Karpas-422 (cell line): ENCODE measurements at places on chromosomes 6 and 20. TPM values are rescaled to one million over a fixed set of nuclear protein-coding genes. Genes with fewer than 3 reads are reported as not detected.

- DNase-seq, result no peak
Observed at GRCh38 chr6:21912151-21912832, 318.7 kb downstream of the SOX4 start.

OLIG3 gene
- total RNA-seq, result not detected in 2 replicates

GRCh38 chr20:944774-945410 lies 28.8 kb upstream of the ANGPT4 start:
- no peak for DNase-seq

- no peak for DNase-seq
Observed at GRCh38 chr6:128659878-128660622, 139.7 kb upstream of the PTPRK start.

DNA sequence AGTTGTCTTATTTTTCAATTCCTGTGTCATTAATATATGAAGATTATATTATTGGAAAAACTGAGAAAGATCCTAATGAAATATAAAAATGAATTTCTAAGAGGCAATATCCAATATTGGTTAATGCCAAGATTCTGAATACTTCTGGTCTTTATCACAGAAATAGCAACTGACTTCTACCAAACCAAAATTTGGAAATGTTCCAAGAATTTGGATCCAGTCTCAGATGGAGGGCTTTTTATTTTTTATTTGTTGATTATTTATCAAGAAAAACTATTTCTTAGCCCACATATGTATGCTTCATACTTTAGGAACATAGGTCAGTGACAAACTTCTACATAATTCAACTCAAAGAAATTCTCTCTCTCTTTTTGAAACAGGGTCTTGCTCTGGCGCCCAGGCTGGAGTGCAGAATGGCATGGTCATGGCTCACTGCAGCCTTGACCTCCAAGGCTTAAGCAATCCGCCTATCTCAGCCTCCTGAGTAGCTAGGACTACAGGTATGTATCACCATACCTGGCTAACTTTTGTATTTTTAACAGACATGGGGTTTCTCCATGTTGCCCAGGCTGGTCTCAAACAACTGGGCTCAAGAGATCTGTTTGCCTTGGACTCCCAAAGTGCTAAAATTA lies 13.1 kb downstream of the NUP43 start:
- DNase-seq, result no peak

GTSF1L gene
- not detected in 2 replicates for total RNA-seq

DNA sequence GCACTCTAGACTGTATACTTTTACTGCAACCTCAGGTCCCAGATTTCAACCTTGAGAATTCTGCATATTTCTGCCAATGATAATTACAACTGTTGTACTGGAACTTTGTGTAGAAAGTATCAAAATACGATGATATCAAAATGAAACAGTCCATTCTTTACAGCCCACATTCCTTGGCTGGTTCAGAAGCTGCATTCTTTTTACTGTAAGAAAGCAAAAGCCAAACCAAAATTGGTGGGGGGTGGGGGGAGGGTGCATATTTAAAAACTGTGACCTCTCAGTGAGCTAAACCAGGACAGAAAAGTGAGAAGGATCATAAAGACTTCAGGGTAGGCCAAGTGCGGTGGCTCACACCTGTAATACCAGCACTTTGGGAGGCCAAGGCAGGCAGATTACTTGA lies 41.8 kb upstream of the UBR2 start:
- no peak for DNase-seq

RGS17 gene
- total RNA-seq, result 0.04 TPM in 1 of 2 replicates, not detected in the other

MUC21 gene
- total RNA-seq, result not detected in 2 replicates

DNA sequence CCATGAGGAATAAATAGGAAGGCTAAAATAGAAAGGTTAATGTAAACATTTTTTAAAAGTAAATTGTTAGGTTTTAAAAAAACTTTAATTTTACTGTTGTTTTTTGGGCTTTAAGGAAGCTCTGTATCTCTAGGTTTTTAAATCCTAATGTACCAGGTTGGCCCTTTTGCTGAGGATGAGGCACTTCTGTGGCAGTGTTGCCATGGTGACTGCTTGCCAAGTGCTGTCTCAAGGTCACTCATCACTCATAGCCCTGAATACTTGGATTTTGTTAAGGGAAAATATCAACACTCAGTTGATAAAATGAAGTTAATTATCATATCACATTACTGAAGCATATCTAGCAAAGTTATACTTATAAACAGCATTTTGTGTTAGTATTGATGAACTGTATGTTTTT lies 50.2 kb downstream of the NCOA3 start:
- DNase-seq, result peak; percentile 58

KIAA0408 gene
- 0.22 TPM in 1 of 2 replicates, not detected in the other for total RNA-seq

CPNE1 gene
- total RNA-seq, result 205 and 216 TPM in 2 replicates

DNA sequence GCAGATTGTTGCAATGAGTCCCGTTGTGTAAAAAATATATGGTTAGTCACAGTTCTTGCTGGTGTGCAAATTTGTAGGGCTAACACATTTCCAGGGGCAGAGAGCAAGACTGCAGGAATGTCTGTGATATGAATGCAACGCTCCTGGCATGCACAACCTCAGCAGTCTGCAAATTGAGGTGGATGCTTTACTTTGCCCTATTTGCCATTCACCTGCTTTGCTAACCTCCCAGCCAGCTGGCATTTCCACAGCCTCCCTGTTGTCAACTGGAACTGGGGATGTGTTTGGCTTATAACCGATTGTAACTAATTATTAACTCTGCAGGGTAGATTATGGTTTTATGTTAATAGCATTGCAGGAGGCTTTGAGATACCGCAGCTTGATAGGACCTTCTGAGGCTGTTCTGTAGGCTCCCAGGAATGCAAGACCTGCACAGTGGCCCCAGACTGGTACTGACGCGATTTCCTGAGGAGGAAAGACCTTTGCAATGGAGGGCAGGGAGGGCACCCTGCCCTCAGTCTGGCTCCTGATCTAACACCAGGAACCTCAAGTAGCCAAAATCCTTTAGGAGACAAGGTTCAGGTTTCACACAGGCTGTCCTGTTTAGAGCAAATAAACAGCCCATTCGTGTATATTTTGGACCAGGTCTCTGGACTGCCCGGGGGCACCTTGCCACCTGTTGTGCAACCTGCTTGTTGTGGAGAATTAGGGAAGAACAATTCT lies 53.4 kb downstream of the EDN1 start:
- DNase-seq, result no peak

PPP1R14C gene
- 0.32 TPM in 1 of 2 replicates, not detected in the other for total RNA-seq

CGAS gene
- 10.7 and 12.8 TPM in 2 replicates for total RNA-seq

DNA sequence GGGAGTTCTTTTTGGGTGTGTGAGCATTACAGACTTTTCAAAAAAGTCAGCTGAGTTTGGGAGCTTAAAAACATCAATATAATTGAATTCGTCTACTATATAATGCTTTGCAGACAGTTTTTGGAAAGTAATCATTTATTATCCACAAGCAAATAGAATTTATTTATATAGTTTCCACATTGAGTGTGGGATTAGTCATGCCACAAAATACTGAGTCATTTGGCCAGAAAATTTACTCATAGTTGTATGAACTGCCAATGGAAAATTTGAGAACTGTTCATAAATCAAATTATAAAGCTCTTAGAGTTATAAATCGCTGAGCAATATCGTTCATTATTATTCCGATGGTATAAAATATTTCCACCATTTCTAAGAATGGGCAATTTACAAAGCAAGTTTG lies 5.0 kb downstream of the BEND6 start:
- DNase-seq, result no peak

DNA sequence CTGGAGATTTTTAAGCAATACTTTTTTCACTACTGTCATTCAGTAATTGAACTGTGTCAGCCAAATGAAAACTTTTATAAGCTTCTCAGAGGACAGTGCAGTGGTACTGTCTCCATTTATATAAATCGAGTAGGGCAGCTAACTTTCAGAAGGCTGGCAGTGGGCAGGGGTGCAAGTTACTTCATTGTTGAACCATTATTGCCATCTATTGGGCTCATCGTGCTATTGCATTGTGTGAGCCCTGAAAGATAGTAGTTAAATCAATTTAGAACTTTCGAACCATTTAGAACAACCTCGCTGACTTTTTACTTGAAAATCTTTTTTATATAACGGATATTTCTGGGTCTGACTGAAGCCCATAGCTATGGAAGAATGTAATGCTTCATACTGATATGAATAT lies 347.8 kb upstream of the PLCB4 start:
- DNase-seq, result peak; percentile 81

- DNase-seq, result no peak
Observed at GRCh38 chr6:113635222-113635986, 221.7 kb upstream of the MARCKS start.

SLC22A2 gene
- not detected in 2 replicates for total RNA-seq

GRCh38 chr20:38104285-38104684 lies 60.8 kb downstream of the TGM2 start:
- DNase-seq, result no peak

GRCh38 chr6:154673919-154674318 lies 59.3 kb upstream of the SCAF8 start:
- DNase-seq, result no peak

GRCh38 chr6:107495971-107496370 lies 6.1 kb downstream of the SOBP start:
- DNase-seq, result peak; percentile 53

DNA sequence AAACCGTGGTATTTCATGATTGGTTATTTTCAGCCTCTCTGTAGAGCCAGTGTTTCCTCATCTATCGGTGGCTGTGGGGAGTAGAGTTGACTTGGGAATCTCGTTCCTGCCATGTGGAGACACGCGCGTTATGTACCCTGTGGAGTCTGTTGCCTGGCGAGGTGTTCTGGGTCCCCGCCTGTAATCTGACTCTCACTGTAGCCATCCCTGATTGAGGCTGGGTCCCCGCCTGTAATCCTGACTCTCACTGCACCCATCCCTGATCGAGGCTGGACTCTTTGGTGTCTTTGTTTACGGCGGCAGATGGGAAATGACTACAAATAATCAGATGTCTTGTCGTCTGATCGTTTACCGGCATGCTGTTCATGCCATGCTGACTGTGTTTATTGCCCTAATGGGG lies 153.9 kb downstream of the DTNBP1 start:
- no peak for DNase-seq

LY6G6F gene
- not detected in 2 replicates for total RNA-seq

- no peak for DNase-seq
Observed at GRCh38 chr20:48471759-48472408, 355.9 kb downstream of the PREX1 start.

TRPC4AP gene
- total RNA-seq, result 30.3 and 41.3 TPM in 2 replicates

GRCh38 chr6:160428818-160429619 lies 80.8 kb downstream of the SLC22A3 start:
- no peak for DNase-seq

DNA sequence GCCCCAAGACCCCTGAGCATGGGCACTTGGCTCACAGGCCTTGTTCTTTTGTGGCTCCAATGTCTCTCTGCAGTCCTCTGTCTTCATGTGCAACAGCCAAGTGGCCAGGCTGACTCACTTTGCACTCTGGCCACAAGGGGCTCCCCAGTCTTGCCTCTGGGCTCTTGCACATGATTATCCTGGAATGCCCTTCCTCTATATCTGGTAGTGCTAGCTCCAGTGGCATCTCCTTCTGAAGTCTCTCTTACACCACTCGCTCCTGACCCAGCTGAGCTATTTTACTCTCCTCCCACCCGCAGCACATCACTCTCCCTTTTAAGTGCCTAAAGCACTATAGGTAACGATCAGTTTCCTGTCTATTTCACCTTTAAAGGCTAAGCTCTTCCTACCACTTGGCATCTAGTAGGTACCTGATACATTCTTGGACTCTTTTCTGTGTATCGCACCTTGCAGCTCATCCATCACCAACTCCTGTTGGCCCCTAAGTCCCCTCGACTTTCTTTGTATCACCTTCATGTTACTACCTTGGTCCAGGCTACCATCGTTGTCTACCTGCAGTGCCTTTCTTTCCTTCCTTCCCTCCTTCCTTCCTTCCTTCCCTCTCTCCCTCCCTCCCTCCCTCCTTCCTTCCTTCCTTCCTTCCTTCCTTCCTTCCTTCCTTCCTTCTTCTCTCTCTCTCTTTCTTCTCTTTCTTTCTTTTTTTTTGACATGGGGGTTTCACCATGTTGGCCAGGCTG lies 211.9 kb upstream of the RNF24 start:
- DNase-seq, result peak; percentile 69

AKAP12 gene
- total RNA-seq, result 0.04 TPM in 1 of 2 replicates, not detected in the other

- DNase-seq, result peak; percentile 93
Observed at GRCh38 chr20:45229264-45230056, 8.3 kb downstream of the SEMG2 start.

GRCh38 chr6:22078802-22079545 lies 217.9 kb downstream of the PRL start:
- DNase-seq, result no peak

- no peak for DNase-seq
Observed at GRCh38 chr6:154792761-154793160, 59.5 kb downstream of the SCAF8 start.

GRCh38 chr20:25073544-25073943 lies 8.4 kb downstream of the VSX1 start:
- no peak for DNase-seq

JPH2 gene
- total RNA-seq, result not detected in 2 replicates

DNA sequence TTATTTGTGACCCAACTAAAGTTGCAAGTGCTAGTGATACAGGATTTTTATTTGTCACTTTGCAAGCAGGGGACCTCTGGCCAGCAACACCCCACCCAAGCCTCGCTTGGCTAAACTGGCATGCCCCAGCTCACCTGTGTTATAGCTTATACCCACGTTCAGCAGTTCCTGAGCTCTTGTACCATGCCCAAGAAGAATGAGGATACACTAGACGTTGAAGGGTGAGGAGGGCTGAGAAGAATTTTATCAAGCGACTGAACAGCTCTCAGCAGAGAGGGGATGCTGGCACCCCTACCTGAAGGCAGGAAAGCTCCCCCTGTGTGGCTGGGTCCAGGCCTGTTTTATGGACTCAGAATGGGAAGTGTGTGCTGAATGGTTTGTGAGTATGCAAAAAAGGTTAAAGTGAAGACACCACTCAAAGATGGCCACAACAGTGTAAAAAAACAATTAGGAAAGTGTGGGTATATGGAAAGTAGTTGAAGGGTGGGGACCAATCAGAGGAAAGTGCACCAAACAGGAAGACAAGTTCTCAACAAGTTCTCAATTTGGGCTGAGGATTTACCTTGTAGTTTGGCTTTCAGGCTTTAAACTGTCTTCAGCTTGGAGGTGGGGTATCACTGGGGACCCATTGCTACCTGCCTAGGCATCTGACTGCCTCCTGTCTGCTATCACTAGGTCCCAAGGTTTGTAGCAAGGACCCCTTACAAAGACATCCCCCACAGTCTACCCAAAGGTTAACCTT lies 15.0 kb downstream of the BTN2A1 start:
- DNase-seq, result peak; percentile 76

GRCh38 chr20:23151008-23151703 lies 65.0 kb upstream of the CD93 start:
- DNase-seq, result no peak

- DNase-seq, result no peak
Observed at GRCh38 chr6:42028234-42029061, 21.9 kb upstream of the TAF8 start.

DPPA5 gene
- not detected in 2 replicates for total RNA-seq

GRCh38 chr20:51350941-51351631 lies 191.4 kb downstream of the NFATC2 start:
- DNase-seq, result no peak

- no peak for DNase-seq
Observed at GRCh38 chr6:90186637-90187371, 109.8 kb downstream of the BACH2 start.

- DNase-seq, result no peak
Observed at GRCh38 chr6:139757784-139758183, 383.3 kb upstream of the CITED2 start.
